ENCODE measurements at places on chromosomes 4 and X.

DNA sequence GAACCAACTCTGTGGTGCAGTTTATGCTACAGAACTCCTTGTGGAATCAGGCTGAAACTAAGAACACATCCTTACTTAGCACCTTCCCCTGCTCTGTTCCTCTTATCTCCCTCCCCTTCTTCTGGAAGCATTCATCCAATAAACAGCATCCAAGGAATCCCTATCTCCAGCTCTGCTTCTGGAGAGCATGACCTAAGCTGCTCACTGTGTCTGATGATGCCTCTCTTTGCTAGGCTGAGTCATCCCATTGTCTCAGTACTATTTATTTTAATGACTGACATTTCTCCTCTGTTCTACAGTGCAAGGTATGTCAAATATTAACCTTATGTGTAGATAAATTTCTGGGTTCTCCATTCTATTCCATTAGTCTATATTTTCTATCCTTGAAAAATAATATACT lies 71.2 kb downstream of the BEND2 start:
- DNase-seq = no peak

GRCh38 chrX:47247206-47247998 lies 14.6 kb downstream of the USP11 start:
- peak; percentile 87 for DNase-seq

DNA sequence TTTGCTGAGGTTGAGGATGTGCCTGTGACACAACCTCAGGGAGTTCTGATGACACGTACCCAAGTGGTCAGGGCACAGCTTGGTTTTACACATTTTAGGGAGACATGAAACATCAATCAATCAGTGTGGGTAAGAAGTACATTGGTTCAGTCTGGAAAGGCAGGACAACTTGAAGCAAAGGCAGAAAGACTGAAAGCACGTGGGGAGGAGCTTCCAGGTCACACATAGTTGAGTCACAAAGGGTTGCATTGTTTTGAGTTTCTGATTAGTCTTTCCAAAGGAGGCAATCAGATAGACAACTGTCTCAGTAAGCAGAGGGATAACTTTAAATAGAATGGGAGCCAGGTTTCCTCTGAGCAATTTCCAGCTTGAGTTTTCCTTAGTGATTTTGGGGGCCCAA lies 1910.0 kb upstream of the AGA start:
- no peak for DNase-seq

GRCh38 chr4:1255699-1256098 lies 6.8 kb upstream of the CTBP1 start:
- DNase-seq = no peak

- peak; percentile 43 for DNase-seq
Measured at GRCh38 chr4:77699731-77700210, 94.2 kb downstream of the CXCL13 start.

DNA sequence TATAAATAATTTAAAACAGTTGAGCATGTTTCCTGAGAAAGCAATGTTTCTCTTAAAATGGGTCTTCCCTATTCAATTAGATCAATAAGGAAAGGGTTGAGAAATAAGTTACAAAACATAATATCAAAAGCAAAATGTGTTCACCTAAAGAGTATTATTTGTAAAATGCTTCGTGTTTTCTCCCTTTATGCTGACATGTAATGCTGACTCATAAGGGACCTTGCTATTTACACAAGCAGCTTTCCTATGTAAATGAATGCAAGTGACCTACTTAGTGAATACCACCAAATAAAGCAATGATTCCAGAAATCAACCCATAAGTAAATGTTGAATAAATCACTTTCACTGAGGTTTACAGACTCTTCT lies 91.5 kb downstream of the ELOVL6 start:
- peak; percentile 12 for DNase-seq

DNA sequence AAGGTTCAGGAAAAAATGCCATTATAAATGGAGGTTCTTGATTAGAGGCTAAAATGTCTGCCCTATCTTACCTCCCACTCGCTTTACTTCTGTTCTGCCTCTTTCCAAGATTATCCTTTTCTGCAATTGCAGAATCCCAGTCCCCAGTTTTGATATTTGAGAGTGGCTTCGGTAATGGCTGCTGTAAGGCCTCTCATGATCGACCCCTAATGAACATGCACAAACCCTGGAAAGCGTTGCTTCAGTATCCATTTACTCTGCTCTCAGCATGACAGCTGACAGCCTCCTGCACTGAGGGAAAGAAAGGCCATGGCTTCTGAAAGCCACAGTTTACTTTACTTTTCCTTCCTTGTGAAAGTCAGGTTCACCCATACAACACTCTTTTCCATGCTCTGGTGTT lies 325.4 kb upstream of the GALNT7 start:
- DNase-seq = no peak

DNA sequence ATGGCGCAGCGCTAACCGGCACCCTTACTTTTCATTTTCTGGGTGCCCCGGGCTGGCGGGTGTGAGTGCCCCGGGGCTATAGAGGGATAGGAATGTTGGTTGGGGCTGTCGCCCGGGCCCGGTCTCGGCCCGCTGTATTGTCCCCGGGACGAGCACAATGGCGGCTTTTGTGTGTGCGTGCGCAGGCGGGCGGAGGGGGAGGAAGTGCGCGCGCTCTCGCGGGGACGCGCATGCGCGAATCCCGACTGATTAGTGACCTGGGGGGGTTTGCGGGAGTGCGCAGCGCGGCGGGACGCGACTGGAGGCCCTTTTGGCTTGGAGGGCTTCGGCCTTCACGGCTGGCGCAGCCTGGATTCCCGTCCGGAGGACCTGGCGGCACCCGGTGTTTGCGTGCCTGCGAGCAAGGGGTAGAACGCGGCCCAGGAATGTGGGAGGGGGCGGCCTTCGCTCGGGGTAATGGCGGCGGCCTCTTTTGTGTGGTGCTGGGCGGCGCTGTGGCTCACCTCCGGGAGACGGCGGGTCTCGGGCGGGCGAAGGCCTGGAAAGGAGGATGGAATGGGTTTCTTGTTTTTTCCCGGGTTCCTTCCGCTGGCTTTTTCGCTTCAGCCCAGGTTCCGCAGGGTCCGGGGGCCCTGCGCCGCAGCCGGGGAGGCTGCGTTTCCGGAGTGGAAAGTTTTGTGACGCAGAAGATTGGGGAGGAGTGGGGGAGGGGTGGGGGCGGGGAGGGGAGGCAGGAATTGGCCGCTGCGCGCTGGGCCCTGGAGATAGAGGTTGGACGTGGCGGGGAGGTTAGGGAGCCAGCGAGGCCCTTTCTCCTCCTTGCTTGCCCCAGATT lies 618 bp downstream of the DDX3X start:
- peak; percentile 72 for DNase-seq

- no peak for DNase-seq
Measured at GRCh38 chr4:162461952-162462351, 298.2 kb upstream of the FSTL5 start.
